Retinal pigment epithelial cell (primary cell): ENCODE measurements at places on chromosomes 4 and X.
A peak's percentile ranks its signal among the peaks of the same experiment; 100 is the strongest.

GRCh38 chr4:88018466-88018865, 11.0 kb downstream of the PKD2 start:
- no peak for DNase-seq

DNA sequence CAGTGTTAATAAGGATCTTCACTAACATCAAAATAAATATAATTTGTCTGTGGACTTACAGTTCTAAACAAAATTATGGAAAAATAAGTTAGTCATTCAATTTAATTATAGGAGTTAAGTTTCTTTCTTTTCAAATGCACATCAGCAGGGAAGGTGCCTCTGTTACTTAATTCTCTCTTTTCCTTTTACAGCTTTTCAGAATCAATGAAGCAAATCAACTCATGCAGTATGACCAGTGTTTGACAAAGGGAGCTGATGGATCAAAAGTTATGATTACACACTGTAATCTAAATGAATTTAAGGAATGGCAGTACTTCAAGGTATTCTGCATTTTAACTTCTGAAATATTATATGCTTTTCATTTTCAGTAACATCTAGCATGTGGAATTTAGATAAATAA, 15.9 kb downstream of the HMGB2 start:
- DNase-seq, result no peak

DNA sequence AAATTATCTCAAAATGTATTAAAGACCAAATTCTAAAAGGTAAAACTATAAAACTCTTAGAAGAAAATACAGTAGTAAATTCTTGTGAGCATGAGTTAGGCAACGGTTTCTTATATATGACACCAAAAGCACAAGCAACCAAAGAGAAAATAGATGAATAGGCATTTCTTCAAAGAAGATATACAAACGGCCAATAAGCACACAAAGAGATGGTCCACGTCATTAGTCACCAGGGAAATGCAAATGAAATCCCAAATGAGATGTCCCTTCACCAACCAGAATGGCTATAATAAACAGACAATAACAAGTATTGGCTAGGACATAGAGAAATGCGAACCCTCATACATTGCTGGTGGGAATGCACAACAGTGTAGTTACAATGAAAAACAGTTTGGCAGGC, 44.6 kb downstream of the RAB33A start:
- DNase-seq, result no peak

DNA sequence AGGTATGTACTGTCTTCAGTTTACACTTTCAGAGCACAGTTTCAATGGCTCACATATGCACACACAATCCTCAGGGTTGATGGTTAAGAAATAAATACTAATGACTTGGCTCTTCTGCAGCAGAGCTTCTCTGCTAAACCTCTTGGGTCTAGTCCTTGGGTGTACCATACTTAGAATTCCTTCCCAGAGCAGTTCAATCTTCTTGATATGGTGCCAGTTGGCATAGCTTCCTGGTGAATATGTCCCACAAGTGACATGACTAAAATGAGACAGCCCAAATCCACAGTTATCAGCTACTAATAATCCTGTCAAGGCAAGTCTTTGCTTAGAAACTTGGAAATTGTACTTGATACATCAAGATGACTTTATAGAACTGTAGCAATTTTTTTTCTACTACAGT, 654.4 kb downstream of the IQCM start:
- DNase-seq, result peak; percentile 78

- DNase-seq, result no peak
Measured at GRCh38 chrX:76802708-76803107, 375.2 kb downstream of the MAGEE1 start.

GRCh38 chrX:23819385-23820234, 36.6 kb downstream of the SAT1 start:
- no peak for DNase-seq
